ENCODE measurements at places on chromosomes 7 and 10.

DNA sequence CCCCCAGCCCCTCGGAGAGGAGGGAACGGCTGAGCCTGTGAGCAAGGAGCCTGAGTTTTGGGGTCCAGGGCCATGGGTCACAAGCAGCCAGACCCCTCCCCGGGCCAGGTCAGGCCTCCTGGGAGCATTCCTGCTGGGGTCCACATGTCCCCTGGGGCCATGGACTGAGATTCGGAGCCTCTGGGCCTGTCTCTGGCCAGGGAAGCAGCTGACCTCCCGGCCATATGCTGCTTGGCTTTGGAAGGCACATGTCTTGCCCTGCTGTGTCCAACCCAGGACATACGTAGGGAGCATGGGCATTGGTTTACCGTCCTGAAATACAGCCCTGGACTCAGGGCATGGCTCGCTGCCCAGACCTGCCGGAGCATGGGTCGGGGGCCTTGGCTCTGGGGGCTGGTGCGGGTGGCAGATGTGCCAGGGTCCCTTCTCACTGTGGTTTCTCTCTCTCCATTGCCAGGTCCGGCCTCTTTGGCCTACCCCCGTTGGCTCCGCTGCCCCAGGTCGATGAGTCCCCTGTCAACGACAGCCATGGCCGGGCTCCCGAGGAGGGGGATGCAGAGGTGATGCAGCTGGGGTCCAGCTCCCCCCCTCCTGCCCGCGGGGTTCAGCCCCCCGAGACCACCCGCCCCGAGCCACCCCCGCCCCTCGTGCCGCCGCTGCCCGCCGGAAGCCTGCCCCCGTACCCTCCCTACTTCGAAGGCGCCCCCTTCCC is 7.3 kb downstream of the PWWP2B start:
- DNase-seq = no peak

GRCh38 chr10:108612485-108612884 is 1310.8 kb downstream of the XPNPEP1 start:
- no peak for DNase-seq

- no peak for DNase-seq
Measured at GRCh38 chr7:125681508-125681907, 751.9 kb upstream of the POT1 start.

DNA sequence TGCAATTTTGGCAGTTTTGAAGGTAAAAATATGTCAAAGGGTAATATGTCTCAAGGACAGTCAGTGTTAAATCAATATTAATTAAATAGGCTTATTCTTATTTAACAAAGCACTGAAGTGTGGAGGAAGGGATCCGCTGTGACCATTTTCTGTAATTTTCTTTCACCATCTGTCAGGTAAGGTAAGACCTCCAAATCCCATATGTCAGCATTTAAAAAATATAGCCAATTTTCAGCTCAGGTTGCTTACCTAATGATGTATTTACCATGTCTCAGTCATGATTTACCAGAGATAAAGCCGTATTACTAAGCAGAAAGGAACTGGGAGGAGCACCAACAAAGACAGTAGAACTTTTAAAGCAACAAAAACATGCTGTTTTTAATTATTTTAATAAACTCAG is 683.9 kb downstream of the CCSER2 start:
- DNase-seq = no peak

GRCh38 chr7:36132012-36132411 is 21.0 kb upstream of the EEPD1 start:
- no peak for DNase-seq

GRCh38 chr7:120033114-120033513 is 239.9 kb upstream of the KCND2 start:
- no peak for DNase-seq

- DNase-seq = no peak
Measured at GRCh38 chr7:93228302-93228701, 2.0 kb upstream of the HEPACAM2 start.

GRCh38 chr10:69851306-69851705 is 49.6 kb downstream of the COL13A1 start:
- no peak for DNase-seq

GRCh38 chr10:57867241-57867640 is 400.5 kb downstream of the IPMK start:
- no peak for DNase-seq

DNA sequence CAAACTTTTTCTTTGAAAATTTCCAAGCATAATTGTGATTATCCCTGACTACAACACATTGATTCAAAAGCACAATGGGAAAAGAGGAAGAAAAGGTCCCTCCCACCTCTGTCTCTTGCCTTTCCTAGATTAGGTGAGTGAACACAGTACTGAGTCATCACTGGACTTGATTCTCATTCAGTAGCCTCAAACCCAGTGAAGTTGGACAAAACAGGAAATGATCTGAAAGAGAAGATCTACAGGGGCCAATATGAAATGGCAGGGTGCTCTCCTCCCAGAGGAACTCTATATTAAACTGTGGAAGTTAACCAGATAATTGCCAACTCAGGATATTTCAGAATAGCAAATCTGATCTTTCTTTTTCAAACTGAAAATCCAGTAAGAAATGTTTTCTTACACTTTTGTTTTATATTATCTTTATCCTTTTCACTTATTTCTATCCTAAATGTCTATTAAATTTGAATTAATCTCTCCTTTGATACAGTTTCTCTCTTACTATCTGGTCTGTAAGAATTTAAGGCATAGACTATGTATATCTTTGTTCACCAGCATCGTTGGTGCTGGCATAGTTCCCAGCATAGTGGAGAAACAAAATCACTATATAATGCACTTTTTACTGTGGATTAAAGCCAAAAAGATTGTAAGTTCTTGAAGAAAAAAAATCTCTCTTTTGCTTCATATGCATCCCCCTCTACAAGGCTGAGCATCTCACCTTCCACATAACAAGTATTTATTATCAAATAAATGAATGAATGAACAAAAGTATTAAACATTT is 41.4 kb upstream of the IKZF1 start:
- DNase-seq = no peak

- DNase-seq = no peak
Measured at GRCh38 chr7:45625714-45626440, 51.7 kb downstream of the ADCY1 start.

DNA sequence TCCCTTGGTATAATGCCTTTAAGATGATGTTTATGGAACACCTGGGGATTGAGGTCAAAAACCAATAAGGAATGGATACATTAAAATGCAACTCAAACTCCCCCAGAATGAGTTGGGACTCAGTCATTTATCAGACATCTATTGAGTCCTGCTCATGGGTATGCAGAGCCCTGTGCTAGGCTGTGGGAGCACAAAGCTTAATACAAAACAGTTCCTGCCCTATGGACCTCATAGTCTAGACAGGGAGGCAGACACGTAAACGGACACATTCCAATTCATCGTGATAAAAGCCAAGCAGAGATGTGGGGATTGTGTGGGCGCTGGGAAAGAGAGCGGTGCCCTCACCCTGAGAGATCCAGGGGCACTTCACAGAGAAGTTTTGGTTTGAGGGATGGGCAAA is 181.7 kb downstream of the PTEN start:
- DNase-seq = no peak

- DNase-seq = no peak
Measured at GRCh38 chr10:59648711-59649201, 60.9 kb downstream of the SLC16A9 start.

DNA sequence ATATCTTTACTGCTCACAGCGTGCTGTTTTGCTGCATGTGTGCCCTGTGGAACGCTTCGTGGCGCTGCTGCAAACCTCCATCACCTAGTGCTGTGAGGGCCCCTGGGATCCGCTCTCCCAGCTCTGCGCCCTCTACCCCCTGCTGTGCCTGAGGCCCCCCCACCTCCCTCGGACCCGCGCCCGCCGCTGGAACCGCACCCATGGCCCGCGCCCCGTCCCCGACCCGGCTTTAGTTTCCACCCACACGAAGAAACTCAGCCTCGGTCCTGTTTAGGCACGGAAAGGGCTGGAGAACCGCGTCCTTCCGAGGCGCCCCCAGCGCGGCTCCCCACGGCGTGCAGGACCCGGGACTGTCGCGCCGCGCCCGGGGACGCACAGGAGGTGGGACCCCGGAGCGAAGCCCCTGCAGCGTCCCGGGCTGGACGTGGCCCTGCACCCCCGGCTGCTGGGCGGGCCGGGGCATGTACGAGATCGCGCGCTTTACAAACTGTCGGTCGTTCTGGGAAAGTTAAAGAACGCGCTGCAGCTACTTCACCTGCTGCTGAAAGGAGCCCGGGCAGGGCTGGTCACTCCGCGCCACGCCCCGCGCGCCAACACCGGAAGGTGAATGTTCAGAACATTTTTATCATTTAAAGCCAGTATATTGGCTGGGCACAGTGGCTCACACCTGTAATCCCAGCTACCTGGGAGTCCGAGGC is 54.3 kb downstream of the BMS1 start:
- no peak for DNase-seq

DNA sequence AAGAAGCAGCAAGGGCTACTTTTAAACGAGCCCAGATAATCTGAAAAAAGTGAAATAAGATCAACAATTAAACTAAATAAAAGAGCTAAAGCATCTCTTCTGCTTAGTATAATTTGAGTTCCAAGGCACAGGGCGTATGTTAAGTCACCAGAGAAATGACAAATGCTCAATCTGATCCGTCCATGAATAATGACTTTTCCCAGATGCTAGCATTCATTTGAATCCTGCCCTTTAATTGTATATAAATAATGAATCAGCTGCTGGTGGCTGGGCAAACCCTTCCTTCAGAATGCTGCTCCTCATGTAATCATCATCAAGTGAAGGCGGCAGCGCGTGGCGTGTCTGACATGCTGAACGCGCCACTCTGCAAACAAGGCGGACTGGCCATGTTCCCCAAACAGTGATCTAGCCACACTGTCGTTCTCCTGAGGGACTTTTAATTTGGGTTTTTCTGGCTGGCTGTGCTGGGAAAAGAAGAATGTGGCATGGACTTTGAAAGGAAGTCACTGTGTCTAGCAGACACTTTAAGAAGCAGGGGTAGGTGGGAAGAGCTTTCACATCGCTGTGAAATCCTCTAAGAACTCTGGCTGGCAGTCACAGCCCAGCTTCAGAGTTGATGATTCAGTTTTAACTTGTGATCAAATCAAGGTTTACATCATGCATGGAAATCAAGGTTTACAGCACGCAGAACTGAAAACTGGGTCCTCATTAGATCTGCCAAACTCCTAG is 70.7 kb downstream of the BEND7 start:
- no peak for DNase-seq

DNA sequence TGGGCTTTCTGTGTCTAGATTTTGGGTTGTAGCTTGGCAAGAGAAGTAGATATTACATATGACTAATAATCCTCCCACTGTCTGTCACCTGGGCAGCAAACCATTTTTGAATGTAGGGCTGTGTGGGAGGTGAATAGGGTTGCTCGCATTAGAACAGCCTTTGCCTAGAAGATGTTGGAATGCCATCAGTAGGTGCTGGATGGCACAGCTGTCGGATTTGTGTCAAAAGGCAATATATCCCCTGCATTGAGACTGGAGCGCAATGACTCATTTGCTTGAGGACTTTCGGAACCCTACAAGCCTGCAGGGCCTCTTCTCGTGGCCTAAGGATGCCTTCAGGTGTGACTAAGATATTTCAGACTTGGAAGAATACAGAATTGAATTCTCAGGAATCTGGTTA is 323.8 kb downstream of the GPR158 start:
- no peak for DNase-seq

- no peak for DNase-seq
Measured at GRCh38 chr10:114506871-114507385, 102.6 kb upstream of the AFAP1L2 start.

DNA sequence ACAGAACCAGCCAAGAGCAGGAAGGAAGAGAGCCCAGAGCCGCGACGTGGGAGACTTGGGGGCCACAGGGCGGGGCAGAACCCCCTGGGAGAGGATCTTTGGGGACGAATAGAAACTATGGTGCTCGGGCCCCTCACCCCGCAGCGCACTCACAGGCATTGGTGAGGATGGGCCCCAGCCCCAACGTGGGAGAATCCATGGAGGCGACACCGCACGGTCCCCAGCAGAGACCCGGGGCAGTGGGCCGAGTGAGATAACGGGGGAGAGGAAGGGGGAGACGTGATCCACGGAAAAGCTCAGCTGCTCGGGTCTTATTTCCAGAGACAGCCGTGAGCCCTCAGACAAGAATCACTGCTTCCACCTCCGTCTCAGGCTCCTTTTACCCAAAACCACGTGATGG is 222.4 kb downstream of the TCERG1L start:
- no peak for DNase-seq

DNA sequence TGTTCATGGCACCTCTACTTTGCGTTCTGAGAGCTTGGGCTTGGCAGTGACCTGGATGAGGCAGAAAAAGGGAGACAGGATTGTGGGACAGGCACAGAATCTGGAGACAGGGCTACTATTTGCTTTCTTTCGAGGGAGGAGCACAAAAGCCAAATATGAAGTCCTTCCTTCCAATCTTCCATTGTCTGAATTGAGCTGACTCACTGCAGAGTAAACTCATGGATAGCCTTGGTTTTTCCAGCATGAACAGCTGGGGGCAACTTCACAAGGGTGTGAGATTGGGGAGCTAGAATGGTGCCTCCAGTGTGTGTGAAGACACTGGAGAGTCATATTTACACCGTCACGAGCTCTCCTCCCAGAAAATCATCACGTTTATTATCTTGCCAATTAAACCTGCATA is 55.6 kb upstream of the NRP1 start:
- no peak for DNase-seq

- no peak for DNase-seq
Measured at GRCh38 chr7:17099083-17099973, 199.1 kb upstream of the AHR start.

DNA sequence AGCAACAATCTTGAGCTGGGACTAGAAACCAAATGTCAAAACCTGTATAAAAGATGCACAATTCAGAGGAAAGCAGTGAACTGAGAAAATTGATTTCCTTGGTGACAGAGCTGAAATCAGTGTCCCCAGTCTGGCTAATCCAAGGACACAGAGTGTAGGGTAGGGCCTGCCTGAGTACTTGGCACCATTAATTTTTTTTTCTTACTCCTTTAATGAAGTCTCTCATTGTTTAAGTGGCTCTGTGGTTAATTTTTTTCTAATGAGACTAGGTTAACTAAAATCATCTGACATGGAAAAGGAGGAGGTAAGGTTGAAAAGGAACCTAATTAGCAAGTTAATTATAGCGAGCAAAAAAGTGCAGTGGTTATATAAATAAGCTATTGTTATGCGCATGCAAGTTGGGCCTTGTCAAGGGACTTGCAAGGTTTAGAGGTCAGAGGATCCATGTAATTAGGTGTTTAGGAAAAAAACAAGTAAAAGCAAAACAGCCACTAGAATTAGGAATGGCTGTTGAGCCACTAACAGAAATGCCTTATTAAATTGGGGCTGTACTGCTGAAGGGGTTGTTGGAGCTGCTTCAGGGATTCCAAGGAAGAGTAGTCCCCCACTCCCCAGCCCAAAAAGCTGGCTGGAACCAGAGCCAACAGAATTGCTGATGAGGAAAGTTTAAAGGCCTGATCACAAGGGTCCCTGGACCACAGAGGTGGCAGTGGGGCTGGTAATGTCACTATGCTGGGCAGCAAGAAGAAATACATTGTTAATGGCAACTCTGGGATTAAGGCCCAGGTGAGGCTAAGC is 58.9 kb upstream of the STRIP2 start:
- DNase-seq = no peak

- DNase-seq = no peak
Measured at GRCh38 chr10:133359554-133359971, 1.7 kb upstream of the FUOM start.

All from T-helper 2 cell (primary cell).